Fibroblast of lung (primary cell): ENCODE measurements at places on chromosomes 11 and 22. TPM values are rescaled to one million over a fixed set of nuclear protein-coding genes. Genes with fewer than 3 reads are reported as not detected.
A peak's percentile ranks its signal among the peaks of the same experiment; 100 is the strongest.

DNA sequence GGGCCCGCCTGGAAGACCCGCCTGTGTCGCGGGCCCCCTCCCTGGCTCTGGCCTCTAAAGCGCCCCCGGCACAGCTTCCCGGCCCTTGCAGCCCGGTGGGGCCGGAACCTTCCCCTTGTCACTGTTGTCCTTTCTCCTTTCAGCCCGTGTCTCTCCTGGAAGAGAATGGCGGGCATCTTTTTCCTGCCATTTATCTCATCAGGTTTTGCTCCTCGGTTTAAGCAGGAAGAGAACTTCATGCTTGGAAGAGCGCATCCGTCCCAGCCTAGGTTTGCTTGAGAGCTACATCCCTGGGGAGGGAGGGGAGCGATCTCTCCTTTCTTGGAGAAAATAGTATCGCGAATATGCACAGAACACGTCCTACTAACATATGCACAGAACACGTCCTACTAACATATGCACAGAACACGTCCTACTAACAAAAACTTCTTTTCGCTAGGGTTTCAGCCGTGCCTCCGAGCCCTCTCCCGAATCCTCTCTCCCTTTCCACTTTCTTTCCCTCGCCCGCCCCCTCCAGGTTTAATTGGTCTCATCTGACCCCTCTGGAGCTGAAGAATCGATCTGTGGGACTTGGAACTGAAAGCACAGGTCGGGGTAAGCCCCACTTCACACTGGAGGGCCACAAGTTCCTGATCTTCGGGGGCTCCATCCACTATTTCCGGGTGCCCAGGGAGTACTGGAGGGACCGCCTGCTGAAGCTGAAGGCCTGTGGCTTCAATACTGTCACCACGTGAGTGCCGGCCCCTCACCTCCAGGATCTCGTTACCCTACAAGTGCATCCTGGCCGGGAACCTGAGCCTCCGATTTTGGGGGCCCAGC lies 1.2 kb downstream of the GLB1L3 start:
- DNase-seq = no peak

DNA sequence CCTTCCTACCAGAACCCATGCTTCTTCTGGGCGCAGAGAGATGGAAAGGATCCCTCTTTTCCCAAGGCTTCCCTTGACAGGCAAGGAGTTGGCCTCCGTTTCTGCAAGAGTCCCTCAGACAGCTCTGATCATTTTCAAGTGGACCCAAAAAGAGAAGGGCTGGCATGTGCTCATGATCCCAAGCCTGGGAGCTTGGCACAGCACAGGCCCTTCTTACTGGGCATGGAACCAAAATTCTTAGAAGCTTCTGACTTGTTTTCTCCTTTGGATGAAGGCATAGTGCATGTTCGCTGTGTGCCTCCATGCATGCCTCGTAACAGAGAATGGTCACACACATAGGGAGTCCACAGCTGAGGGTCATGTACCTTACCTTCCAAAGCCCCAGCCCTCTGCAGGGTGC lies 449.6 kb downstream of the MIAT start:
- DNase-seq = no peak

SLC35C1 gene
- total RNA-seq = 10.4 and 11.8 TPM in 2 replicates

DNA sequence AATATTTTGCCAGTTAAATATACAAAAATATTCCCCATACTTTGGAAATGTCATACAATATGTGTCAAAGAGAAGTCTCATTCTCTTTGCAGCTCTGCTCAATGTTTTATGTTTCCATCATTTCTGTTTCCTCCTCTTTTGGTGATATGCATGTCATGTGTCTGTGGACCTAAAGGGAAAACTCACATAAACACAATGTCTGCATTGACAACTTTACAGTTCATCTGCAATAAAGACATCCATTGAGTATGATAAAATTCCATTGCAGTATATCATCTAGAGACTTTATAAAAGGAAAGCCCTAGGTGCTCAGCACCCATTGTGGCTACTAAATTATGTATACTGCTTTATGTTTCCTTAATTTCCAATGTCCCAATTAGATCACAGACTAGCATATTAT lies 461.3 kb upstream of the FAT3 start:
- DNase-seq = no peak

DNA sequence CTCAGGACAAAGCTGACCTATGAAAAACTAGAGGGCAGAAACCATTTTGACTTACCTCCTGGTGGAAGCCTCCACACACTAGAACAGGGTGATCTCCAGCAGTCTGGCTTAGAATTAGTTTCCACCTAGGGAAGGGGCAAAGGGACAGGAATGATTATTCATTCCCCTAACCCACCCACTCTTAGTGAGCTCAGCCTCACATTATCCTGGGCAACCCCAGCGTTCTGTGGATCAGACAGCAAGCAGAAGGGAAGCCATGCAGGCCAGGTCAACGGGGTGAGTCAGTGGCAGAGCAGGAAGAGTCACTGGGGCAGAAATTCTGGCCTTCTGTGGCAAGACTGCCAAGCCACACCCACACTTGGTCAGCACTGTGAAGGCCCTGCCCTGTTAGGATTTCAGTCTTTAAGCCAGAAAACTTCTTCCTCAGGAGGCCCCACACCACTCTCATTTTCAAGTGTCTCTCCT lies 10.5 kb downstream of the NUMA1 start:
- DNase-seq = peak; percentile 88

DNA sequence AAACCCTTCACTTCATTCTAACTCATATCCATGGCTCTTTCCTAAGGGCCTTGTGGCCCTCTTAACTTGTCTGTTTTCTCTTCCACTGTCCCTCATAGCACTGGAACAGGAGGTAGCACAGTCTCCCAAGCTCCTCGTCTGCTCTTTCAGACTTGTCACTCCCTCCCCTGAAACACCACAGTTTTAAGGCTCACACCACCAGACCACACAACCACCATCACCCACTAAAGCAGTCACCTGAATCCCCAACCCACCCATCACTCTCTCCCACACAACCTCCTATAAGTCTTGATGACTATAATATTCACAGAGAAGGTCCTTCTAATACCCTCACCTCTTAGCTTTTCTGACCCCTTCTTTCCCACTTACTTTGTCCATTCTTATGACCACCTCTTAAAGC lies 11.1 kb upstream of the VWCE start:
- no peak for DNase-seq

DNA sequence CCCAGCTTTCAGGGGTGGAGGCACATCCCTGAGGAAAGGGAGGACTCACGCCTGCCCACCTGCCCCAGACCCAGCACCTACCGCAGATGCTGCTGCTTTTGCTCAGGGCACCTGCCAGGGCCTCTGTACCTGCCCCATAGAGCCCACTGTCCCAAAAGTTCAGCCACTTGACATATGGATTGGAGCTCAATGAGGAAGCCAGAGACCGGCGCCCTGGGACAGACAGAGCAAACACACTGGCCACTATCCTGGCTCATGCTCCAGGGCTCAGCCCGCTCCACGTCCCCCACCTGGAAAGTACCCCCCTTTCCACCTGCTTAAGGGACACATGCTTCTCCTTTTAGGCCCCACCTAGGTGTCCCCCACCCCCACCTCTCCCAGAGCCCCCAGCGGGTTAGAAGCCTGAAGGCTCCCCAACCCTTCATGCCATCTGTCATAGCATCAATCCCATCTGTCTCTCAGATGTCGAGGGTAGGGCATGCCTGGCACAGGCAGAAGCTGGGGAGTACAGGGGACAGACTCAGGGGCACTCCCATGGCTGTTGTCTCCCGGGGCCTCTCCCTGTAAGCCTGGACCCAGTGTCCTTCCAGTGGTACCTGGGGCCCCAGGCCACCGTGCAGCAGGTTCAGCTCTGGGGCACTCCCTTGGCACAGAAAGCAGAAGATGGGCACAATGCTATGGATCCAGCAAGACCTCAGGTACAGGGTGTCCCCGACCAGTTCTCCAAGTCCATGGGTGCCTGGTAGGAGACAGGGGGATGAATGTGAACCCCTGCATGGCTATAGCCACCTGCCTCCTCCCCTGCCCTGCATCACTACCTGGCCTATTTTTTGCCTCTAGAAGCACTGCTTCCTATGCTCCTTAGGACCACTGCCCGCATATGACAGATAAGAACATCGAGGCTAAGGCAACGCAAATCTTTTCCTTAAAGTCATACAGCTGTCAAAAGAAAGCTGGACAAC lies 2.2 kb upstream of the P2RX6 start:
- DNase-seq = no peak

DNA sequence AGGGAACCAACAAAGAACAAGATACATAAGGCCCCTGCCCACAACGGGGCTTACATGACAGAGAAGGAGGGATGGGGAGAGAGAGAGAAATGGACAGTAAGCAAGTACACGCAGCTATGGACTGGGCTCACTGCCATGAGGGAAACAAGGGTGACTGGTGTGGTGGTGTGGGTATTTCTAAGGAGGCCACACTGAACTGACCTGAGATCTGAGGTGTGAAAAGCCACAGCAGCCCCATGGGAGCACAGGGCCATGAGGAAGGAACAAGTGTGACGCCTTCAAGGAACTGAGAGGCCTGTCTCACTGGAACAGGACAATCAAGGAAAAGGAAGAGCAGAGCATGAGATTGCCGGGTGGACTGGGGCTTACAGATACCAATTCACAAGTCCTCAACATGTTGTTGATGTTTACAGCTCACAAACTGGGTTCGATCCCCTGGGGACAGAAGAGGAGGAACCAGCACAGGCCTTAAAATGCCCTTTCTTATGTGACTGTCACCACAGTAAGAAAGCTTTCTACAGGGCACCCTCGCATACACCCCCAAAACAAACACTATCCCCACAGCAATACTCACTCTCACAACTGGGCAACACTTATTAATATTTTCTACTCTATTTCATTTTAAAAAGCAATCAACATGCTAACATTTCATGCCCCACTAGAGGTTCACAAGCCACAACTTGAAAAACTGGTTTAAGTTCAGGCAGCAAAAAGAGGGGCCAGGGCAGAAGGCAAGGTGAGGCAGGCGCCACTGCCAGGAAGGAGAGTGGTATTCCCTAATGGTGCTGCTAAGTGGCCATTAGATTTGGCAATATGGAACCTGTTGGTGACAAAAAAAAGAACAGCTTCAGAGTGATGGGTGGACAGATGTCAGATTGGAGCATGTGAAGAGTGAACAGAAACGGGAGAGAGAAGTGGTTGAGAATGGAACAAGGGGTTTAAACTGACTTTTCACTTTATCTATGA lies 39.1 kb downstream of the TCIRG1 start:
- DNase-seq = no peak

LMNTD2 gene
- 0.17 and 0.26 TPM in 2 replicates for total RNA-seq

GRCh38 chr11:64146036-64146955 lies 19.6 kb downstream of the MACROD1 start:
- DNase-seq = no peak

TOB2 gene
- total RNA-seq = 19.5 and 20.6 TPM in 2 replicates

- no peak for DNase-seq
These were observed 2.0 kb downstream of the TUB start for GRCh38 chr11:8083088-8083395.

APOBEC3F gene
- 6.2 and 7.8 TPM in 2 replicates for total RNA-seq

DNA sequence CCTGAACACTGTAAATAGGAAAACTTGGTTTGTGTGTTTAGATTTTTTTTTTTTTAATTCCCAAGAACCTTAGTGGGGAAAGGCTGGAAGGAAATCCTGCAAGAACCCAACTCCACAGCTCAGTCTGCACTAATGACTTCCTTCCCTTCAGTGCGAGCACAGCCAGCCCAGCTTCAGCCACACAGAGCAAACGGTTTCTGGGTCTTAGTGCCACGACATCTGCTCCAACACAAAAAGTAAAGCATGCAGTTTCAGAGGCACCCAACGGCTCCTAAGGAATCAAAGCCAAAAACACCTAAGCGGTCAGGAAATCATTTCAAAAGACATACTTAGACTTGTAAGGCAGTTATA lies 236.1 kb downstream of the TTC28 start:
- peak; percentile 82 for DNase-seq

GRCh38 chr11:110243791-110244190 lies 52.6 kb downstream of the RDX start:
- DNase-seq = no peak
